ENCODE measurements at places on chromosomes 4 and X.

- DNase-seq, result no peak
Measured at GRCh38 chr4:38904090-38904666, 36.6 kb downstream of the FAM114A1 start.

DNA sequence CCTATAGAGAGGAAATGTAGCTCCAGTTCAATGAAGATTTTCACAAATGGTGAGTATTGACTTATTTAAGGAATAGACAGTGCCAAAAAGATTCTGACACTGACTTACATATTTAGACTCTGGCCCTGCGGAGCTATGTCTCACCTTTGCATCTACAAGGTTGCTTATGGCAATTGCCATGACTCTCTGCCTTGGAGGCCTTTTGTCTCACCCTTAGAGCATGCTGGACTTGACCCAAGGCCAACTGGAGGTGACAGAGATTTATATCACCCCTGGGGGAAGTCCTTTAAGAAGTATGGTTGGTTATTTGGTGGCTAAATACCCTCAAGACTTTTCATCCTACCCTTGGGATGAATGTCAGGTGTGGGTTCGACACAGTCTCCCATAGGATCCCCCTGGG, 4.5 kb upstream of the ETDC start:
- DNase-seq, result no peak

DNA sequence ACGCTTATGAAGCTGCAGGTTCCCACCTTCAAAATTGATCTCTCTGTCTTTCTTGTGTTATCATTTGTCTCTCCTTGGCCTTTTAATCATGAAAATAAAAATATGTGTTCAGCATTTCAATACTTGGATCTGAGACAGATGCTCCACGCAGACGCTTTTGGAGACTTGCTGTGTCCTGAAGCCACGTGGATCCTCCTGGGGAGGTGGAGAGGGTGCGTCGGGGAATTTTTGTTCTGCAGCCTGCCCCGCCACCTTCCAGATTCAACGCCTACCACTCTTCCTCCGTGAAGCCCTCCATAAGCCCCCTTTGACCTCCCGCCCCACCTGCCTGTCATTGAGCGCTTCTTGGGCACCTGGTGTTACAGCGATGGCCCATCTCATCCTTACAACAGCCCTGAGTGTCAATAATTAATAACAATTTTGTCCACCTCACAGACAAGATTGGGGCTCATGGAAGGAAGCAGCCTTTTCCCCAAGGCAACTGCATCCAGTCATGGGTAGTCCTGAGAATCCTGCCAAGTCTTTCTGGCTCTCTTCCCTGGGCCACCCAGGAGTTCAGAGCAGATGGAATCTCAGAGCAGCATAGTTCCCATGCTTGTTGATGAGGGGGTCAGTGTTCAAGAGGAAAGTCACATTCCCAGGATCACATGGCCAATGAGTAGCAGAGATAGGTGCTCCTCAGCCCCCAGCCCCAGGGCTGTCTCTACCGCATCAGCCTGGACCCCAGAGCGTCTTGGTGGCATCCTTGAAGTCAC, 172.6 kb upstream of the PSAPL1 start:
- no peak for DNase-seq

DNA sequence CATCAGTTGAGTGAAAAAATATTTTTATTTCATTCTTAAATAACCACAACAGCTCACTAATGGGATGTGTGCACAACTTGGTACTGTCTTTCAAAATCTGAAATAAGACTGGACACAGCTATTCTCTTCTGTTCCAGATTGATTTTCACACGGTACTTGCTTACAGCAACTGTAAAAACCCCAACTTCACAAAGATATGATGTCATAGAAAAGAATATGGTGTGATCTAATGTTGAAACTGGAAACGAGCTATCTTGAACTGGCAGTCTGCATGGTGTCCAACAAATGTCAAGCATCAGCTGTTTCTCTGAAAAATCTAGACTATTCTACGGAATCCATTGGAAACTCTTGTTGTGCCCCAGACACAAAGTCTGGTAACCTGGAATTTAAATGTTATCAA, 14.7 kb downstream of the HELQ start:
- DNase-seq, result no peak

DNA sequence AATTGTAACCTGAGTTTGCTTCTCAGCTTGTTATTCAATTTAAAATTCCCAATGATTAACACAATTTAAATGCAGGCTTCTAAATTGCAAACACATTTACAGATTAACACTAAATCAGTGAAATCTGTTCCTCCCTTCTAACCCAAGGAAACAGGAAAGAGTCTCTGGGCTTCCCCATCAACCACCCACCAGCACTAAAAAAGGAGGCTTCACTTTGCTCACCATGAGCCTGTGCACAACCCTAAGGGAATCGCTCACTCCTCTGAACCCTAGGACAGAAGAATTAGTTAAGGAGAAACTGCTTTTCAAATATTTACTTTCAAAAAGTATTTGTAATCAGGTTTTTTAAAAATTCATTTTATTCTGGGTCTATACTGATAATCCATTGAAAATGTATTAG, 155.3 kb downstream of the COL25A1 start:
- no peak for DNase-seq

DNA sequence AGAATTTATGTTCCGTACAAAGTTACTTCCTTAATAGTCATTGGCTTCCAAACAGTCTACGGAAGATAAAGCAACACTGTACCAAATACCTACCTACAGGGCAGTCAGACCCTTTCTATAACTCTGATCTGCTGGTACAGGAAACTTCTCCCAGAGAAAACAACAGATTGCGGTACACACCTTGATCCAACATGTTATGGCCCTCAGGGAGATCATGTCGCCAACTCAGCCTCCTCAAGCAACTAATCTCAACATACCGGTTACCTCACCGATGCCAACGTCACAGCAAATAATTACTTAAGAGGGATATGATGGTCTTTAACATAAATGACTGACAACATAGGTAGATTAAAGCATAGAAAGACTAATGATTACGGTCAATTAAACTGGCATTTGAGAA, 70.4 kb downstream of the RFC1 start:
- DNase-seq, result no peak

- no peak for DNase-seq
Measured at GRCh38 chrX:20315140-20315539, 48.4 kb upstream of the RPS6KA3 start.

DNA sequence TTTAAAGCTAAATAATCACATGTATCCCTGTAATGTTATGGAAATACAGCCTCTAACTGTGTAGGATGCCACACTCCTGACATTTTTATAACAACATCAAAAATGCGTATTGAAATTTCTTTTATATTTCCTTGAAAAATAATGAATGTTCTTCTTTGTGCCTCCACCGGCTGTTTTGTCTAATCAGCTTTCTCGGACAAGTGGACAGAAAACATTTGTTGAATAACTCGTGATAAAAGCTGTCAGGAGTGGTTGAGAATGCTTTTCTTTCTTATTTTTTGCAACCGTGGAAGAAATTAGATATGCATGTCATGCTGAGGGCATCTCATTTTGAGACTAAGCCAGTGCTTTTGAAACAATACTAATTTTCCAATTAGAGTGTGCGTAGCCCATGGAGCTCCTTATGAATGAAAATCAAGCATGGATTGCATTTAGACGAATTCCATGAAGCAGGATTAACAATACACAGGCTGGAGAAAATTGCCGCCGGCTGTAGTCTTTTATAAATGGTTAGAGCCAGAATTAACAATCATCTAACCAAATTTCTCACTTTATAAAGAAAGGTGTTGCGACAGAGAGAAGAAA, 614.5 kb upstream of the LCORL start:
- no peak for DNase-seq

DNA sequence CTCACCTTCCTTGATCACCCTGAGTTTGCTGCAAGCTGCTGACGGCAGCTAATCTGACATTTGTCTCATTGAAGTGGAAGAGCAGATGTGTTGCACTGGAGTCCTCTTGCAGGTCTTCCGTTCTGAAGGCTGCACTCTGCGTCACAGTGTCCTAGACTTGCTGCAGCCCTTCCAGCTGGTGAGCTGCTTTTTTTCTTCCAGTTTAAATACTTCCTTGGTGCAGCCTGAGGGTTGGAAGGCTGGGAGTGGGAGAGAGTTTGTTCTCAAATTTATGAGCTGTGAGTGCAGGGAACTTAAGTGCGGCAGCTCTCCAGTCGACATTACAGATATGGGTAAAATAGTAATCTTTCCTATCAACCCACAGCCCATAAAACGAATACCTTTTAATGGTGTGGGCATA, 303.6 kb upstream of the FAT1 start:
- no peak for DNase-seq

DNA sequence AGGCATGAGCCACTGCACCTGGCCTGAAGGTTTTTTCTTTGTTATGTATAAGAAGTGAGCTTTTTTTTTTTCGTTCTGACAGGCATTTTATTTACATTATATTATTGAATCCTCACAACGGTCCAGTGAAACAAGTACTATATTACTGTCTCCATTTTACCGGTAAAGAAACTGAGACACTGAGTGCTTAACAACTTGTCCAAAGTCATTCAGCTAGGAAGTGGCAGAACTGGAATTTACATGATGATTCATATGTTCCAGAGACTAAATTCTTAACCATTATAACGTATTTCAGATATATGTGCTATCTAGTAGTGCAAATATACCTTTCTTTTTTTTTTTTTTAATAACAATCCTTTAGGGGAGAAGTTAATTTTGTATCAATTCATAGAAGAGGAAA, 18.4 kb upstream of the SLC6A14 start:
- no peak for DNase-seq

DNA sequence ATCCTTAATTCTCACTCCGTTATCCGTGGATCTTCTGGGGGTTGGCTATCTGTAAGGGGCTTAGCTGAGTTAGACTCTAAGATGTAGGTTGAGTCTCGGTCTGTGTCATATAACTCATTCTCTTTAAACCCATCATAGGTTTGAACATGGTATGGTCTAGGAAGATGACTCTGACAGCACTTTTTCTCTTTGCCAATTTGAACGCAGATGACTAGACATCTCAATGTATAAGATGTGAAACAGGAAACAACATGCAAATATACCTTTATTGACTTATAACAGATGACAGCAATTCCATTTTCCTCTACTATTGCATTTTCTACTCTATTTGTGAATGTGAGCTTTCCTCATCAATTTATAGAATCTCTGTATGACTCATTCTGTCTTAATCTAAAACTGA, 634.8 kb upstream of the MAGEB2 start:
- DNase-seq, result no peak

DNA sequence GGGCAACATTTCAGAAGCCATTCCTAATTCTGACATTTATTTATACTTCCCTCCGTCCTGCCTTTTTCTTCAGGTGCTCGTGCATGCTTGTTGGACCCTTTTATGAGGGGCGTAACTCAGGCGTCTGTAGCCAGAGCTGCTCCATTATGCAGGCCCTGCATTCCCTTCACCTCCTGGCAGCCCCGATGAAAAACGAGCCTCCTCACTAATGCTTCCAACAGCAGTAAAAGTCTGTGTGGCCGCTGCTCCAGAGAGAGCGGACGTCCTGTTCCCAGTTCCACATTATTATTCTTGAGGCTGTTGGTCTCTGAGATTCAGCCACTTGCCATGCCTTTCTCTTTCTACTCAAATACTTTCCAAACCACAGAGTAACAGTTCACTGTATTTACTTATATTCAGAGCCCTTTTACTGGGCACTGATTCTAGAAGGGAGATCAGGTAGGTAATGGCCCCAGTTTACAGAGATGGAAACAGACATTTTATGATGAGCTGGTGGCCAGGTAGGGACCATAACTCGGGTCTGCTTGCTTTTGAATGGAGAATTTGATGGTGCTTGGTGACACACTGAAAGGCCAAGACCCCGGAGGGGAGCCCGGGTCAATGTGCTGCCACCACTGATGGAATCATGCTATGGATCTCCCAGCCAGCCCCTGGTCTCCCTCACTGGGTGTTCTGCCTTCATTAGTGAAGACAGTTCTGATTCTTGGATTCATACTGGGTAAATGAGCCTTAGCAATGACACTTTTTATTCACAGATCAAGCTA, 101.0 kb downstream of the GATB start:
- no peak for DNase-seq

DNA sequence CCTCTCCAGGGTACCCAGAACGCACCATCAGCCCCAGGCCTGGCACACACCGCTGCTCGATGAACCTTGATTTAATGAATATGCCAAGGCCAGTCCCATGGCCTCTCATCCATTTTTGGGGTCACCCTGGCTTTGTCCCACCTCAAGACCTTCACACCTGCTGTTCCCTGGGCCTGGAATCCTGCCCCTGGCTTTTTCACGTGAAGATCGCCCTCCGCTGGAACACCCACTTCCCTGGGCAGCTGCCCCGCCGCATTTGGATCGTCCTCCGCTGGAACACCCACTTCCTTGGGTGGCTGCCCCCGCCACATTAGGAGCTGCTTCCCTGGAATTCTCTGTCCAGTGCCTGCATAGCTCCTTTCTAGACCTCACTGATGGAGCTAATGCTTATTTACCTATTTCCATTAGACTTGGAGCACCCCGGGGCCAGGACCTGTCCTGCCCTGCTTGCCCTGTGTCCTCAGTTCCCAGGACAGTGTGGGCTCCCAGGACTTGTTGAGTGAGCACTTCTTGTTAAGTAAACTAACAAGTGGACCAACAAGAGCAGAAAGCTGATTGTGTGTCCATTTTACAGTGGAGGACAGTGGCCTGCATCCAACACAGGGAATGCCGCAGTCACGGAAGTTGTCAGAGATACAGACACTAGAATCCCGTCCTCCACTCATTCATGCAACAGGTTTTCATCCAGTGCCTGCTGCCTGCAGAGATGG, 12.5 kb downstream of the BLOC1S4 start:
- no peak for DNase-seq
